ENCODE measurements at places on chromosomes 4 and X.

GRCh38 chr4:1174941-1175634 is 2.7 kb upstream of the SPON2 start:
- no peak for DNase-seq

- no peak for DNase-seq
Measured at GRCh38 chr4:104758574-104758973, 263.9 kb upstream of the CXXC4 start.

DNA sequence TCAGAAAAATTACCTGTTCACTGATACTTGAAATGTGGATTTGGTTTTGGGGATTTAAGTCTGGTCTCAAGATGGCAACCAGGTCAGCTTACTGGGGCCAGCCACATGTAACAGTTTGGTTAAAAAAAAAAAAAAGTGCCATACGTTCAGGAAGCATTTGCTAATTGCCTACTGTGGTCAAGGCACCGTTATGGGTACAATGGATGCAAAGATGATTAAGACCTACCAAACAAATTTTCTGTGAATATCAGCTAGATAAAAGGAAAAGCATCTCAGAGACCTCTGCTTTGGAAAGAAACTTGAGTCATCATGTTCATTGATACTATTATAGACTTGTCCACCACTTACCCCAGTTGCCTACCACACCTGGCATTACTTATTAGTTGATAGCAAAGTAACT is 80.9 kb downstream of the FNIP2 start:
- no peak for DNase-seq

GRCh38 chr4:95415346-95415771 is 133.4 kb downstream of the UNC5C start:
- no peak for DNase-seq

- DNase-seq, result no peak
Measured at GRCh38 chr4:4766564-4766963, 92.9 kb upstream of the MSX1 start.

GRCh38 chr4:87108142-87108546 is 112.3 kb downstream of the KLHL8 start:
- no peak for DNase-seq

- no peak for DNase-seq
Measured at GRCh38 chrX:124488412-124489161, 142.2 kb downstream of the SH2D1A start.

- DNase-seq, result no peak
Measured at GRCh38 chr4:121272526-121272925, 108.3 kb downstream of the QRFPR start.

- no peak for DNase-seq
Measured at GRCh38 chr4:158314756-158315487, 104.6 kb downstream of the TMEM144 start.

- DNase-seq, result no peak
Measured at GRCh38 chrX:49915361-49916222, 6.8 kb upstream of the CLCN5 start.

GRCh38 chrX:103533511-103534216 is 14.4 kb upstream of the RAB40A start:
- peak; percentile 54 for DNase-seq

Data from stimulated activated CD8-positive, alpha-beta memory T cell treated with anti-CD3 and anti-CD28 coated beads, Interleukin-4, amount 100 ng/mL, for 4 hours (primary cell).